Stimulated activated CD4-positive, alpha-beta T cell treated with anti-CD3 and anti-CD28 coated beads, Interleukin-12 subunit alpha, Interleukin-12 subunit beta, amount 100 ng/mL, for 4 hours (primary cell): ENCODE measurements at places on chromosomes 5 and 9.

DNA sequence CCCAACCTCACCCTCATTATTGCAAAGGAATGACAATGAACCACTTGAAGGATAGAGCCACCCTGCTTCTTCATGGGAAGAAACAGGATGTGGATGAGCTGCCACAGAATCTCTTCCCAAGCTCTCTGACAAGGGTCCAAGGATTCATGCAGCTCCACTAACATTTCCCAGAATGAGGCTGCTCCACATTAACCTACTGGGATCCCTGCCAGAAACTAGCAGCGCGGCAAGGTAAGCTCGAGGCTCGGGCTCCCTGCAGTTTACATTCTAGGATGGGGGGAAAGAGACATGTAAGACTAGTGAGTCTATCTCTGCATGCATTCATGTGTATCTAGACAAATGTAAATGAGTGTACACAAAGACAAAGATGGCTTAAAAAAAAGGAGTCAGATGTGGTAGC is 12.1 kb downstream of the DCAF12 start:
- DNase-seq: no peak

GRCh38 chr5:122078116-122079110 is at the start of gene LOX:
TSS of gene LOX (minus strand) at chr5:122078259. CDS start at chr5:122077985, 274 bp downstream.
- no peak for DNase-seq

- DNase-seq: no peak
Observed at GRCh38 chr9:111999319-111999718, 102.7 kb downstream of the UGCG start.

GRCh38 chr5:16916262-16916878 is 19.7 kb downstream of the MYO10 start:
- DNase-seq: no peak

DNA sequence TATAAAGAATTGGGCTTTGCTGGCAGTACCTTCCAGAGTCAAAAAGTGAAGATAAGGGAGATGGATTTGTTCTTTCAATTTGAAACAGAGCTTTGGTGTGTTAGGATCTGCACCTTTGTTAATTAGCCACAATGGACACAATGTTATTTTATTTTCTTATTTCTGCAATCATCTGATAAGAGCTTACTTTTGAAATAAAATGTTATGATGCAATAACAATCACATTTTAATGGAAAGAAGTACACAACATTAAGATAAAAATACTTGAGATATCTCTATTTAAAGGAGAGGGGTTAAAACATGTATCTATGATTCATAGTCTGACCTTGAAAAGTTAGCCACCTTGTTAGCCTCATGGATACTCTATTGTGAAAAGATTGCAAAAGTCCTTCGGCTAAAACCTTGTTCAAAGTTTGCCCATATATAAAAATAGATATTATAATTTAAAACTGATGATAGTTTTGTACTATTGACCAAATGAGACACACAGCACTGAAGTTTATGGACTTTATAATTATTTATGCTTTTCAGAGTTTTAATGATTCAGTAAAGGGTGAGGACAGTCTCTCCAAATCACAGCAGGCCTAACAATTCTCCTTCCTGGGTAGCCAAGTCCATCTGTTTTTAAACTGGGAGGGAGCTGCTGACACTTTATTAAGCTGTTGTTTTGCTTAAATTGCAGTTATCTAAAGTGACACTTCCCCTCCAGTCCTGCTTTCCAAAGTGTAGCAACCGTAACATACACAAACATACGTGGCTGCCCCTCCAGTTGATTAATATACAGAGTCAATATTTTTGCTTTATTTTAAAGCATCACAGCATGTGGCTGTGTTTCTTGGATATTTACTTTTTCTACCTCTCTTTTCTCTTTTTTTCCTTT is 47.6 kb upstream of the DAP start:
- DNase-seq: no peak

DNA sequence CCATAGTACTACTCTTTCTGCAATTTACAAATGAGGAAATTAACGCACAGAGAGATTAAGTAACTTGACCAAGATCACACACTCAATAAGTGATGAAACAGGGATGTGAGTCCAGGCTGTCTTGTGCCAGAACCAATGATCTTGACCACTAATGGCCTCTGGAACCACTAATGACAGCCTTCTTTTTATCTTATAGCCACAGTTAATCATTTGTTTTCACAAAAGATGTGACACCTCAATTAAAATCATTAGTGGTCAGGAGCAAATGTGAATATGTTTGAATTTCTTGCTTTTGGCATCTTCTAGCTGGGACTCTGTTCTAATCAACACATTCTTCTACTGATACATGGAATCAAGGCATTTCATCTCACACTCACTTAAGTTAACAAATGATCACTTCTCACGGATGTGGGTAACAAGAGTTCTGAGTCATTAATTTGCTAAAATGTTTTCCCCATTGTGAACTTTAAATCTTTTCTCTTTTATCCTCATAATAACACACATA is 102.7 kb upstream of the CD180 start:
- DNase-seq: no peak

DNA sequence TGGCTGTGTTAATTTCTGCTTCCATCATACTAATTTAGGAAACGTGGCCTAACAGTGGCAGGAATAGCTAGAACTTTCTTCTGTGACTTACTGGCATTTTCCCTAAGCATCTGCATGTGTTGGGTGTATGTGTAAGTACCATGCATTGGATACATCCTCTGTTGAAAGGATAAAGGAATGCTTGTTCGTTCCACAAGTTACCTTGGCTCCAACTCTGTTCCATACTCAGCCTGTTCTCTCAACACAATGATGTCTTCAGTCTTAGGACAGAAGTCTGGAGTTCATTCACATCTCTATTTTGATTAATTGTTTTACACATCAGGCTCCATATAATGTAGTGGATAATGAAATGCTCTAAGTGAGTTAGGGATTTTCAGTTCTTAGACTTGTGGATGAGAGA is 190.1 kb upstream of the DMRT1 start:
- no peak for DNase-seq

DNA sequence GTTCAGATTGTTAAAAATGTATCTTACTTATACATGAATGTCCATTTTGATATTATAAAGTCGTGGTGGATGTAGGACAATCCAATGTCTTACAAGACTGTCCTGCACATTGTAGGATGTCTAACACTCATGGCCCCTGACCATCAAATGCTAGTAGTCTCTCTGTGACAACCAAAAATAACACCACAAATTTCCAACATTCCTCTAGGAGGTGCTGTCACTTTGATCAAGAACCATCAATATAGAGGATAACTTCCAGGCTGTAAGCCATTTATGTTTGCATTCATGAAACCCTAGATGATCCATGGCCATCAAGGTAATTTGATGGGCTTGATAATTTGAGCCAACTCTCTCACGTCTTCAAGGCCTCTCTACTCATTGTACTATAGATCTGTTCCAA is 20.5 kb upstream of the ZFR start:
- no peak for DNase-seq

- no peak for DNase-seq
Observed at GRCh38 chr5:86974955-86975354, 292.7 kb upstream of the RASA1 start.

GRCh38 chr5:9553561-9553960 is 7.7 kb upstream of the SEMA5A start:
- DNase-seq: no peak

- no peak for DNase-seq
Observed at GRCh38 chr5:58972301-58972700, 389.4 kb downstream of the RAB3C start.

DNA sequence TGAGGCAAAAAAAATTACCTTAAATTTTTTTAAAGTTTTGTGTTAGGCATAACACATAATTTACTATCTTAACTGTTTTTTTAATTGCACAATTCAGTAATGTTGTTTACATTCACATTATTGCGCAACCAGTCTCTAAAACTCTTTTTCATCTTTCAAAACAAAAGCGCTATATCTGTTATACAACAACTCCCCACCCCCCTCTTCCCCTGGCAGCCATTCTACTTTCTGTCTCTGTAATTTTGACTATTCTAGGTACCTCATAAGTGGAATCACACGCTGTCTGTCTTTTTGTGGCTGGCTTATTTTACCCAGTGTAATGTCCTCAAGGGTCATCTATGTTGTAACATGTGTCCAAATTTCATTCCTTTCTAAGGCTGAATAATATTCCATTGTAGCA is 241.5 kb upstream of the DMRT1 start:
- no peak for DNase-seq

GRCh38 chr9:28007097-28007817 is 434.0 kb upstream of the C9orf72 start:
- no peak for DNase-seq

- DNase-seq: no peak
Observed at GRCh38 chr9:99056886-99057664, 47.8 kb upstream of the TGFBR1 start.

- no peak for DNase-seq
Observed at GRCh38 chr9:91425271-91425670, 1.6 kb upstream of the NFIL3 start.

DNA sequence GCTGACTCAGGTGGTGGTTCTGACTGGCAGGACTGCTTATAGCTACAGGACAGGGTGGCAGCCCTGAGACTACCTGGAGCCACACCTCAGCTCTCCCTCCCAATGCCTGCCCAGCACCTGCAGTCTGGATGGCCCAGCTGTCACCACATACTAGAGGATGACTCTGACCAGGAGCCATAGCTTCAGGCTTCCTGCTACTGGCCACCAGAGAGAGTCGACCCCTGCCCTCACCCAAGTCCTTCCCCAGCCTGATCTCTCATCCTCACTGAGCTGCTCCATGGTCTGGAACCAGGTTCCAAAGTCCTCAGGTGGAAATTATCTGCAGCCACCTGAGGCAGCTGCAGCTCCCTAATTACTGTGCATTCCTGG is 25.6 kb upstream of the TDRD7 start:
- no peak for DNase-seq

GRCh38 chr9:86766912-86767311 is 180.4 kb downstream of the GAS1 start:
- no peak for DNase-seq

GRCh38 chr5:119275601-119276173 is 80.1 kb upstream of the TNFAIP8 start:
- peak; percentile 36 for DNase-seq
